ENCODE measurements at places on chromosomes 6 and 20.

DNA sequence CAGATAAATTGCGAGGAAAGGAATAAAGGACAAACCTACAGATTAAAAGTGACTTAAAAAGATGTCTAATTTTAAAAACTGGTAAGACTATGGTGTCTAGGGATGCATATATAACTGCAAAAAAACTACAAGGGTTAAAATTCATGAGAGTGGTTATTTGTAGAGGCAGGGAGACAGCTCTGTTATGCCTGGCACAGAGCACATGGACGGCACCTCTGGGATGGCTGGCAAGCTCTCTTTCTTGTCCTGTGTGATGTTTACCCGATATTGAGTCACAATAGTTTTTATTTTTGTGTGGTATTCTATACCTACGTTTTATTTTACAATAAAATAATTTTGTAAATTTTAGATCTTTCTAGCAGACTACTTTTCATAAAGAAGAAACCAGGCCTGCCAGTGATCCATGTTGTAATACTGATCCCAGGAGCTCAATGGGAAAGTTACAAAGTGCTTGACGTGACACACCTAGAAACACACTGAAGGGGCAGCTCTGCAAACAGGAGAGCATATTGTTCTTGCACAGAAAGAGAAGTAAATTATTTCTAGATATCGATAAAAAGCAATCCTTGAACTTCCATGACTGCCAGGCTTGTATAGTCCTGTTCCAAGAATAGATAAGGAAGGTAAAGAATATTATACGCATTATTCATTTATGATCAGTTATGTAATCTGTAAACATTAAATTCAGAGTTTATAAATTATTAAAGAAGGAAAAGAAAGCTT, 290.0 kb downstream of the PTPRK start:
- DNase-seq, result no peak

GRCh38 chr20:34190679-34191090, 50.5 kb upstream of the ASIP start:
- DNase-seq, result peak; percentile 87

GRCh38 chr20:12949429-12949980, 59.3 kb upstream of the SPTLC3 start:
- DNase-seq, result no peak

DNA sequence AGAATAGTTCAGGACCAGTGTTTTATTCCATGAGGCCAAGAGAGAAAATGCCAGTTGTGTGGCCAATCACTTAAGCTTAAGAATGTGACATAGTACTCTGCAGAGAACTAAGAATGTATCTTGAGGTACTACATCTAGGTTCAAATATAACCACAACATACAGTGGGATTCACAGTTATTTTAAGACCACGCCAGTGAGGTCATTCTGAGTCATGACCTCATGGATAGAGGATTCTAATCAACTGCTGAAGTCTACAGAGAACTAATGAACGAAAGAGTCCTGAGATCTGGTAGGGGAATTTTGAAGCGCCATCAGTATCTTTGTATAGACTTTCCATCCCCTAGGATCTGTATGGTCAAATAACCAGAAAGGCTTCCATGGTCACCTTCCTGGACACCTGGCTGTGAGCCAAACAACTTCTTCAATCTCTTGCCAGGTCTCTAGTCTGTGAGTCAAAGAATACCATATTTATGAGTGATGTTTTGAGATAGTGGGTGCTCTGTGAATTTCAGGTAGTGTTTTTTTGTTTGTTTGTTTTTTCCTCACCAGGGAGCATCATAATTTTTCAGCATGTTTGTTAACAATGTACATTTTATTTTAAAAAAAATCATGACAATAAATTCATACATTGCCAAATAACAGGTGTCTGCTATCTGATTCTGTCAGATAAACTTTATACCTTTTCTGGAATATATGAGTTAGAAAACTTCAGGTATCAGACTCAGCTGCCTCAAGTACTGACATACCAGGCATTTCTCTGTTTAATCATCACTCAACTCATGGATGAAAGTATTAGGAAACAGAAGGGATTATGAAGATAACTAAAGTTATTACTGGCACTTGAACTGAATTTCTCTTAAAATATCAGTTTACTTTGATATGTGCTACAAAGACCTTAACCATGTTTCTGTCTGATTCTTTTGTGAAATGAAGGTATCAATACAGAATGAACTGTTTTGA, 217.9 kb downstream of the PLCB4 start:
- DNase-seq, result no peak

DNA sequence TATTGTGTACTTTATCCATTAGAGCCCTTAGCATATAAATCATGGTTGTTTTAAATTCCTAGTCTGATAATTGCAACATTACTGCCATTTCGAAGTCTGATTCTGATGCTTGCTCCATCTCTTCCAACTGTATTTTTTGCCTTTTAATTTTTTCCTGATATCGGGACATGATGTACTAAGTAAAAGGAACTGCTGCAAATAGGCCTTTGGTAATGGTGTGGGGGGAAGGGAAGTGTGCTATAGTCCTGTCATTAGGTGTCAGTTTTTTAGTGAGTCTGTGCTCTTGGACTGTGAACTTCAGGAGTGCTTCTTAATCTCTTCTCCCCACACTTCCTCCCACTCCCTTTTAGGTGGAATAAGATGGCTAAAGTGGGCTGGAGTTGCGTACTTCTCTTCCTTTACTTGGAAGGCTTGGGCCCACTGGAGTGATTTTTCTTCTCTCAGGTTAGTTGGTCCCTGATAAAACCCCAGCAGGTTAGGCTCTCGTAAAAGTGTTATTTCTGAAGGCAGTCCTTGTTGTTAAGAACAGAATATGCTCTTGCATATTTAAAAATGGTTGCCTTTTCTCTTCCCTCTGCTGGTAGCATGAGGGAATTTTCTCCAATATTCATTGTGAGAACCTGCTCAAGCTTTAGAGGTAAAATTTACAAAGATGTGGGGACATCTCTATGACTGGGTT, 18.1 kb downstream of the STXBP5 start:
- no peak for DNase-seq

- DNase-seq, result no peak
These were observed 58.6 kb upstream of the MRPS10 start for GRCh38 chr6:42276034-42276890.

DNA sequence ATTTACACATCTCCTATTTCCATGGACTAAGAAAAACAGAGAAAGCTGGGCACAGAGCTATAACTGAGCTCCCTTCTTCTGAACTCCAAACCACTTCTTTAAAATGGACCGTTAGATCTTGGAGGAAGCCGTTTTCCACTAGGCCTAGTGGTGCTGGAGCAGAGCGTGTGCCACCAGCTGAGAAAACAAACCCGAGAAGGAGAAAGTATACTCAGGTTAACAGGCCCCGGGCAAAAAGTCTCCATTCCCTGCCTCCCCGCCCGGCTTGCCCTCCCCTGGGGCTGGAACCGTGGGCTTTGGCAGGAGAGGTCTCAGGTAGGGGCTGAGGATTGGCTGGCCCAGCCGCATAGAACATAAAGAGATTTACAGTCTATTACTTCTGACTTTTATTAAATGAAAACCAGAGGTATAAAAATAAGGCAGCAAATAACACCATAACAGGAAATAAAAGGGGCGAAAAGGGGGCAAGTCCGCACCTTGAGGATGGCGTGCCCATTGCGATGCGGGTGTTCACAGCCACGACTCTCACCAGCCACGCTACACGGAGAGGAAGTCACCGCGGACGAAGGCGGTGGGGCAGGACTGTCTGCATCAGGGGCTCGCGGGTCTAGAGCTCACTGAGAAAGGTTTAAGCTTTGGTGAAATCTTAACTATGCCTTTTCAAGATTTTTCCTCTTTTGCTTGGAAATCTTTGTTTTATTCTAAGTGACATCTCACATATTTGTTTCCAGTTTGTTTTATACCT, 191.2 kb upstream of the GMDS start:
- DNase-seq, result no peak

GRCh38 chr6:93954584-93954983, 535.2 kb upstream of the EPHA7 start:
- no peak for DNase-seq

DNA sequence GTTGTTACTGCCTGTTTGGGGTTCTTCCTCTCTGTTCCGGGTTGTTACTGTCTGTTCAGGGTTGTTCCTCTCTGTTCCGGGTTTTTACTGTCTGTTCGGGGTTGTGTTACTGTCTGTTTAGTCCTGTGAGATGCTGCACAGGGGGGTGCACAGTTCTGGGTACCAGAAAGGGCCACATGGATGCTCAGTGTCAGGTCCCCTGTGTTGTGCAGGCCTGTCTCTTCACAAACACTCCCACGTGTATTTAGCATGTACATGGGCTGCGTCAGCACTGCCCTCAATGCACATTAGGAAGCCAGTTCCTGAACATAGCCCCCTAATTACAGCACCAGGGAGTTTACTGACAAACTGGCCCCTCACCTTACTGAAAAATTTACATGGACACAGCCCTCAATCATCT, 118.5 kb downstream of the DLL1 start:
- no peak for DNase-seq

- no peak for DNase-seq
These were observed 124.3 kb downstream of the DLL1 start for GRCh38 chr6:170166511-170167122.

- no peak for DNase-seq
These were observed 197.7 kb downstream of the CD109 start for GRCh38 chr6:73893696-73894095.

GRCh38 chr6:36853325-36853724, 14.1 kb upstream of the CPNE5 start:
- no peak for DNase-seq

- peak; percentile 10 for DNase-seq
These were observed 621.9 kb upstream of the CITED2 start for GRCh38 chr6:139996253-139996834.

GRCh38 chr6:138596591-138596990, 97.3 kb upstream of the NHSL1 start:
- no peak for DNase-seq

DNA sequence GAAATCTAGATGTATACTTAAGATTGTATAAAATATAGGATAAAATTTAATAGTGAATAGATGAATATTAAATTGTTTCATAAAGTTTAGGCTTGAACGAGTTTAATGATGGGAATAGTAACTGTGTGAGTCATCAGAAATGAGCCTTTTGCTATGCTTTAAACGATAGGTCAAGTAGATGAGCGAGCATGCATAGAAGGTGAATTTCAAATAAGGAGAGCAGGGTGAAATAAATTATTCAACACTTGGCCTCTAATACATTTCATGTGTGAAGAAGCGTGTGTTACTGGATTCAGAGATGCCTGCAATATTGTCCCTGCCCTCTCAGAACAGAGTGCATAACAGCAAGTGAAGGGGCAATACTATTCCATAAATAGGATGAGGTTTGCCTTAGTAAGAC, 74.4 kb upstream of the EYA4 start:
- no peak for DNase-seq

DNA sequence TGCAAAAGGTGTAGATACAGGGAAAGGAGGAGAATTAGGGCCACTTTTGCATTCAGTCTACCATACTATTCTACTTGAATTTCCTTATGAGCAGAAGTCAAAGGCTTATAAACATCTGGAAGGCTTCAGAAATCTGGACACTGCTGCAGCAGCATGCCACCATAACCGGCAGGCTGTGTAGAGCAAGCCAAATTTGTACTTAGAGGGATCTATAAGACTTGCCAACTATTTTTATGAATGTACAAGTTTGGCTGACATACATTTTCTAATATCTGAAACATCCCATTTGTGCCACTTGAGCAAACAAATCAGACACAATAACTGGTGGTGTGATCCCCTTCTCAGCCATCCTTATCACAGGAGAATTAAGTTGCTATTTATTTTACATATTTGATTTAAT, 14.0 kb upstream of the PLCB1 start:
- no peak for DNase-seq

- DNase-seq, result no peak
These were observed 73.1 kb downstream of the NOL4L start for GRCh38 chr20:32512047-32512385.

GRCh38 chr6:130575971-130576370, 210.2 kb downstream of the TMEM200A start:
- DNase-seq, result no peak

GRCh38 chr6:139251045-139251690, 40.6 kb downstream of the TXLNB start:
- DNase-seq, result no peak

DNA sequence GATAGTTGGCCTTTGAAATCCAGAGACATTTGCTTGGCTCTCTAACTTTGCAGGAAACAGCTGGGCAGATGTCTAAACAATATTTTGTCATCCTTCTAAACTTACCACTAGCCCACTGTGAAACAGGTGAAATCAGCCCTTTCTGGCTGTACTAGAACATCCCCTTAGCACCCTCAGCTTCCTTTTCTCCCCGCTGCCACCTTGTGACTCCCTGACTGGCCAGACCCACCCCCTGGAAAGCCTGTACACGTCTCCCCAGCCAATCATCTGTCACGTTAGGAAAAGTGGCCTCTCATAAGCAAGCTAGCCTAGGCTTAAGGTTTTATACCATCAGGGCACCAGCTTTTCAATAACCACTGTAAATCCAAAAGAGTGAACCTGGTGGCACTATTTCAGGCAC, 88.6 kb upstream of the E2F3 start:
- no peak for DNase-seq

- no peak for DNase-seq
These were observed 138.7 kb upstream of the EDN1 start for GRCh38 chr6:12151433-12151820.

DNA sequence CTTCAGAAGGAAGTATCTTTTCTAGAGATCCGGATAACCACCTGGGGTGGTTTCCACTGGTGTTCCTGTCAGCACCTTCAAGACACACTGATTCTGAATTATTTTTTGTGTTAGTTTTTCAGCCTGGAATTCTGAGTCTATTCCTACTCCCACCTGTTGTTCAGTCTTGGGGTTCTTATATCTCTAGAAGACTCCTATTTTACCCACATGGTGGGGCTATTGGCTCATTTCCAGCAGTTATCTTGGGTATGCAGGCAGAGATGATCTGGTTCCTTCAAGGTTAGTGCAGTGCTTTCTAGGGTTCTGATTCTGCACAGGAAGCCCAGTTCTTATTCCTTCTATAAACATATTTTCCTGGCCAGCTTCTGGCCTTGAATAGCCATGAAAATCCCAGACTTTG, 175.6 kb upstream of the PDE7B start:
- DNase-seq, result peak; percentile 69

- DNase-seq, result peak; percentile 64
These were observed 104.3 kb downstream of the CDH26 start for GRCh38 chr20:60062431-60063047.

DNA sequence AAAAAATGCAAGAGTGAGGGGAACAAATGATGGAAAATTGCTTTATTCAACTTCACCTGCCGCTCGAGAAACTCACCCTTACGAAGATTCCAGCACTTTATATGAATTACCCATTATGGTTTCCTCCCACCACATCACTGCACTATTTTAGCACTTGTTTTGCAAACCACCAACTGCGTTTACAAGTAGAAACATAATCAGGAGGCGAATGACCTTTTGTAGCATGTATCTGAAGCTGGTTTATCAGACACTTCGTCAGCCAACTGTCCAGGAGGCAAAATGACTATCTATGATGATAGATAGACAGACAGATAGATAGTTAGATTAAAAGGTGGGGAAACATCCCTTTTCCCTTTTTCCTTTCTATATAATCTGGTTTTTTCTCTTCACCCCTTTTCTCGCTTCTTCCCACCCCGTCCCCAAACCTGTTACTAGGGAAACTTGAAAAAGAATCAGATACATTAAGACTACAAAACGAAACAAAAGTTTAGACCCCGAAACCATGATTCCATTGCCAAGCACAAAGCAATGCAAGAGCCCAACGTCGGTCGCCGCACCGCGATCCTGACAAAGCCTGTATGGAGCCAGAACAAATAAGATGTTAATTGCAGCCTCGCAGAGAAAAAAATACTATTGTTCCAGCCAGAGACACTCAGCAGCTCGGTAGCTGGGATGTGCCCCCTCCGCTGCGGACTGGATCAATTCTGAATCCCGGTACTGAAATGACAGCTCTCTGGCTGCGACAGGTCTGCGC, 933 bp upstream of the ADGRB3 start:
- peak; percentile 28 for DNase-seq

All from SK-N-DZ (cell line).